Activated CD8-positive, alpha-beta T cell treated with anti-CD3 and anti-CD28 coated beads, Interleukin-2, amount 10 ng/mL, durations not matched to agents 7 days and 5 days (primary cell): ENCODE measurements at places on chromosomes 7 and 10. TPM values are rescaled to one million over a fixed set of nuclear protein-coding genes. Genes with fewer than 3 reads are reported as not detected.

Gene CPN1
- not detected for total RNA-seq

Gene PNLIP
- total RNA-seq, result not detected

Gene HOXA7
- total RNA-seq, result not detected

GRCh38 chr7:24713850-24714675 lies 43.2 kb downstream of the GSDME start:
- H3K36me3 ChIP-seq, result no peaks in the 10 kb centered on the region
- peaks cover 20% of the 10 kb centered on the region for H3K4me1 ChIP-seq
- DNase-seq, result no peak
- H3K27ac ChIP-seq, result no peak overlapping the region
- no peak overlapping the region for H3K4me3 ChIP-seq

GRCh38 chr10:49324711-49325110 lies 25.7 kb downstream of the C10orf71 start:
- DNase-seq, result no peak
- no peaks in the 10 kb centered on the region for H3K36me3 ChIP-seq
- peaks cover 1% of the 10 kb centered on the region for H3K4me1 ChIP-seq
- no peak overlapping the region for H3K27ac ChIP-seq
- peaks cover 25% of the 10 kb centered on the region for H3K27me3 ChIP-seq
- no peak overlapping the region for H3K4me3 ChIP-seq

DNA sequence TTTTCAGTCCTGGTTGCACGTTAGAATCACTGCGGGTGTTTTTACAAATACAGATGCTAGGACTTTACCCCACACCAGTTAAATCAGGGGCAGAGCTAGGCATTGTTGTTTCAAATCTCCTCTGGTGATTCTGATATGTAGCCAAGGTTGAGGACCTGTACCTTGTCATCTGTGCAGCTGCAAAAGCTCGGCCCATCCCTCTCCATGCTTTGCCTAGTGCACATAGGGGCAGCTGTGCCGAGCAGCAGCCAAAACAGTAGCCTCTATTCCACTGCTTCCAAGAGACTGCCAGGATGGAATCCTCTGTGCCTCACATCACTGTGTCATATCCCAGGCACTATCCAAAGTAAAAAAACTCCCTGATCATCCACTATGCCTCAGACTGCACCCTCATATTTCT lies 181.3 kb downstream of the CDK14 start:
- DNase-seq, result no peak
- no peak overlapping the region for H3K4me3 ChIP-seq
- no peak overlapping the region for H3K27ac ChIP-seq
- H3K4me1 ChIP-seq, result no peaks in the 10 kb centered on the region

DNA sequence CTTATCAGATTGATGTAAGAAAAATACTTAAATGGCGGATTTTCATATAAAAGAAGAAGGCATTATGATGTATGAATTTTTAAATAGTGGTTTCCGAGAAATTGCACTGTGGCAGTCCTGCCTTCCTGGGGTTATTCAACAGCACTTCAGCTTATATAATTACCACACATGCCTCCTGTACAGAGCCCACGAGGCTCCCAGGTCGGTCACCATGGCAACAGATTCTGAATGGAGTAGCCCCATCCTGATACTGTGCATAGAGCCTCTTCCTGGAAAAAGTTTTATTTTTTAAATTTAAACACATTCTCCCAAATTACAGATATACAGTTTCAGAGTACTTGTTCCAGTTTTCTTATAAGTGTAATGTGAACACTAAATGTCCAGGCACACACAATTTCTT lies 15.9 kb upstream of the ASB4 start:
- no peak for DNase-seq
- no peaks in the 10 kb centered on the region for H3K36me3 ChIP-seq
- H3K4me1 ChIP-seq, result peaks cover 11% of the 10 kb centered on the region
- no peak overlapping the region for H3K27ac ChIP-seq

DNA sequence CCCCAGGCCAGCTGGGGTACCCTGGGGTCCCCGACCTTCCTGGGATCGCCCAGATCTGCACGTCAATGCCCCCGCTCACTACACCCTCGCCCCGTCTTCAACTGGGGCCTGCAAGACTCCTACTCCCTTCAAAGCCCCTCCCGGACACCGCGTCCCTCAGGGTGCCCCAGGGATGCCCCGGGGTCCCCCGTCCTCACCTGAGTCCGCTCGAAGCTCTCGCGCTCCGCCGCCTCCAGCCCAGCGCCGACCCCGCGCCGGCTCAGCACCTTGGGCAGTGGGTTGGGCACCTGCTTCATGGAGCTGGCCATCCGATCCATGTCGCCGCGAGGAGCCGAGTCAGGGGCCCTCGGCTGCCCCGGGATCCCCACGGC lies at the start of gene HIP1:
Gene HIP1, minus strand, starts transcription at position 338 of the 371 bp plus-strand sequence. Its CDS starts 21 bp downstream, at position 317.
- peak within 1 kb of the TSS; percentile 91 for H3K4me3 ChIP-seq
- peaks cover 13% of the 10 kb centered on the region for H3K27me3 ChIP-seq
- peaks cover 21% of the 10 kb centered on the region for H3K4me1 ChIP-seq
- H3K36me3 ChIP-seq, result no peaks in the 10 kb centered on the region
- peak within 1 kb of the TSS; percentile 96 for H3K27ac ChIP-seq
- no peak for DNase-seq
